Effector CD4-positive, alpha-beta T cell (primary cell): ENCODE measurements at places on chromosomes 4 and X.

DNA sequence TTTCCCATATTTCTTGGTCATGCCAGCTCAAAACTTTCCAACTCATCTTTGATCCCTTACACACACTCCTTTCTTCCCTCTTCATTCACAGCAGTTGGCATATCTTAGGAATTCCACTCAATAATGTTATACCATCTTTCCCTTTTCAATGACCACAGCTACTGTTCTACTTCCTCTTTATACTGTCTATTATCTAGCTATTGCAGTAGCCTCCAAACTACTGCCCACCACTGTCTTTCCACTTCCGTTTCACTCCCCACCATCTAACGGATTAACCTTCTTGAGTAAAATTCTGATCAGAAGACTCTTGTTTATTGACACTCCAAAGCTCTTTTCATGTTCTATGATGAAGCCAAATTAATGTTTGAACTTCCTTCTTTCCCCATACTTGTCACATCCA lies 55.8 kb downstream of the ADAMTS3 start:
- no peak for DNase-seq

DNA sequence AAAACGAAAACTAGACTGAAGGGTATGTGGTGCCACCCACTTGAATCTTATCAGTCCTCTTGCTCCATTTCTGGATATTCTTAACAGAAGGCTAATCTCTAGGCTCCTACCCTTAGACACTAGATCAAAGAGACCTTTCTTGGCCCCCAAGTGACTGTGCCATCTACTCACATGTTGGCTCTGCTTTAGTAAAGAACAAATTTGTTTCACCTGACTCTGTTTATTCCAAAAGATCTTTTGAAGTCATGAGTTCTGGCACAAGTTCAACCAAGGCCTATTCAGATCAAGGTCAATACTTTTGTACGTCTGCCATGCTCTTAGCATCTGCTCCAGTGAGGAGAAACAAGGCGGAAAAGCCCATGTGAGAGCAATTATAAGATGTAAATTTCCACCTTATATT lies 37.3 kb downstream of the MAGEB17 start:
- DNase-seq = no peak

DNA sequence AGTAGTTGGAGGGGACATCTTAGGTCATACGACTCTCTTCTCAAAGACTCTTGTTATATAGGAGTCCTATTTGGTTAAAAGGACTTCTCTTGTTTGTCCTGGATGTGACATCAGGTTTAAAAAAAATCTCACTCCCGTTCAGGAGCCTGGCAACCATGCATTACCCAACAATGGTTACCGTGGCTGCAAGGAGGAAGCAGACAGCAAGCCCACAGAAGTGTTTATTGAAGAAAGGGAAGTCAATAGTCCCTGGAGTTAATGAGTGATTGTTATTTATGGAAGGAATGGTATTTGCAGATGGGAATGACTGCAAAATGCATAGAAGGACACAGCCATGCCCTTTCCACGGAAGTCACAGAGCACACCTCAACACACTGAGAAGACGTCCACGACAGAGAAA lies 75.9 kb upstream of the ENPP6 start:
- no peak for DNase-seq

DNA sequence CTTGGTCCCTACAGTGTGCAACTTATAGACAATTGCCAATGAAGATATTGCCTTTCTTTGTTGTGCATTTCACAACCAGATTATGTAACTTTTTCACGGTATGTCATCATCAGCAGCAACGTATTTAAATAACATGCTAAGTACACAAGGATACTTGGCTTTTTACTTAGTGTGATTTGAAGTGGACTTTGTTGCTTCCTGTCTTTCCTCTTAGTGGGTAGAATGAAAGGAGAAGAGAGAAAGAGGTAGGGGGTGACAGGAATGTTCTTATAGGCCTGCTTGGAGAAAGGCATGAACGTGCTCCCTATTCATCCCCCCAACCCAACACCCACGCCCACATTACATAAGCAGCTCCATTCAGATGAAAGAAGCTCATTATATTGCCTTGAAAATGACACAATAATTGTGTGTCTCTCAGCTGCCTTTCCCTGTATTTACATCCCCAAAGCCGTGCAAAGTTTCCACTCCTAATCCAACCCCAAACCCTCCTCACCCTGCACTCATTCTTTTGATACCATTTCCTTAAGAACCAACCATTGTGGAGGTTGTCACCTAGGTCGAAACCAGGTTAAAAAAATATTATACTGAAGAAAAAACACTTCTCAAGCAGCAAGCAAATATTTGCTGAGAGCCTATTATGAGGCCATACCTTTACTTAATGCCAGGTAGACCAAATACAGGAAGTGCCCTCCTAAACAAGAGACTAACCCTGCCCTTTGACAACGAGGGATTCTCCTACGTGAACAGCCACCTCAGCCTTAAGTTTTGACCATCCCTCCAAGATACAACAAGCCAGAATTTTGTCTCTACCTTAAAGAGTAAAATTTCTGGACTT lies 25.2 kb upstream of the GK start:
- DNase-seq = no peak

DNA sequence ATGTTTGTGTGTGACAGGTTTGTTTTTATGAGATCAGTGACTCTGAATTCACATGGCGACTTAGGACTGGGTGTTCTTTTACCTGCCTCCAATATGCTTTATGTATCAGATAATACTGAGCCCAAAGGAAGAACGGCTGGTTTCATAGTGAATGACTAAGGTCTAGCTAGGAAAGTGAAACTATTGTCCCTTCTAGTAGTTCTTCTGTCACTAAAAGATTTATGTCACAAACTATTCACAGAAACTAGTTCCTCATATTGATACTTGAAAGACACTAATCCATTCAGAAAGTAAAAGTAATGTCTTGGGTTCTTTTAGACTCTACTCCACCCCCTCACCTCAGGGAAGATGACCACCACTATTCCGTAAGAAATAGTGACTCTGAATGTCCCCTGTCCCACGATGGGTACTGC lies 81.7 kb downstream of the EGF start:
- DNase-seq = no peak

- DNase-seq = no peak
These were observed 194.6 kb downstream of the FRMPD4 start for GRCh38 chrX:12332786-12333347.

GRCh38 chr4:186265683-186266652 lies at the start of gene F11:
TSS of gene F11 (plus strand) at chr4:186266189. CDS start at chr4:186267137, 948 bp downstream.
- no peak for DNase-seq

GRCh38 chr4:150164055-150164454 lies 85.8 kb downstream of the DCLK2 start:
- no peak for DNase-seq

DNA sequence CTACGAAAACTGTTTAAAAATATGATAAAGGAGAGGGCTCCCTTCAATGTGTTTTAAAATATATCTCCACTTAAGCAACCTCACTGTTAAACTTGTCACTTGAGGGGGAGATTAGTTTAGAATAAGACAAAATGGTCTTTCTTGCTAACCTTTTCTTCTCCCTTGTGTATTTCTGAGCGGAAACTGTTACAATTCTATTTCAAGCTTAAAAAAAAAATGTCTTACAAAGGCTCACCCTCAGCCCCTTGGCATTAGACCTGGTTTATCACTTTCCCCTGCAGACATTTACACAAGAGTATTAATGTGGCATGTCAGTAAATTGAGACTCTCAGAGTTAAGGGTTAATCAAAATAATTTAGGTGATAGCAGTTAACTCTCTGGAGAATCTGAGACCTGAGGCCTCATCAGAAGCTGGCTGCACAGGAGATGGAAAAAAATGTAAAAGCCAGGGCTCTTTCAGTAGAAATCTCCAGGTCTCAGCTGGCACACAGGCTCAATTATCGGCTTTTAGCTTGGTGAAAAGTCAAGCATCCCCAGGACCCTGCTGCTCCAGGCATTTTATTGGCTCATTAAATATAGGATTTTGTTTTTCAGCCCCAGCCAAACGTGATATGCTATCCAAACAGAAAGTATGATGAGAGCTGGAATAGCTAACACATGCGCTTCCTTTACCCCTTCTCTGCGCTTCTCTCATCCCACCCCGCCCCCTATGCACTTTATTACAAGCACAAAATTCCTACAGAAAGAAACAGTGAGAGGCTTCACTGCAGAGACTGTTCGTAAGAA lies 130.5 kb downstream of the PPA2 start:
- no peak for DNase-seq
